ENCODE measurements at places on chromosomes 13 and 19.
A peak's percentile ranks its signal among the peaks of the same experiment; 100 is the strongest.

- peaks cover 46% of the 10 kb centered on the region for H3K4me1 ChIP-seq
- H3K27me3 ChIP-seq, result no peaks in the 10 kb centered on the region
- peak overlapping the region; percentile 98 for H3K4me3 ChIP-seq
- H3K36me3 ChIP-seq, result peaks cover 23% of the 10 kb centered on the region
- H3K27ac ChIP-seq, result peak overlapping the region; percentile 100
- DNase-seq, result no peak
These were observed 2.2 kb upstream of the PLEKHG2 start for GRCh38 chr19:39410017-39410830.

- H3K36me3 ChIP-seq, result peaks cover 13% of the 10 kb centered on the region
- no peak for DNase-seq
- peaks cover 22% of the 10 kb centered on the region for H3K4me1 ChIP-seq
- H3K27me3 ChIP-seq, result no peaks in the 10 kb centered on the region
These were observed 66.8 kb upstream of the RAP2A start for GRCh38 chr13:97367016-97367822.

DNA sequence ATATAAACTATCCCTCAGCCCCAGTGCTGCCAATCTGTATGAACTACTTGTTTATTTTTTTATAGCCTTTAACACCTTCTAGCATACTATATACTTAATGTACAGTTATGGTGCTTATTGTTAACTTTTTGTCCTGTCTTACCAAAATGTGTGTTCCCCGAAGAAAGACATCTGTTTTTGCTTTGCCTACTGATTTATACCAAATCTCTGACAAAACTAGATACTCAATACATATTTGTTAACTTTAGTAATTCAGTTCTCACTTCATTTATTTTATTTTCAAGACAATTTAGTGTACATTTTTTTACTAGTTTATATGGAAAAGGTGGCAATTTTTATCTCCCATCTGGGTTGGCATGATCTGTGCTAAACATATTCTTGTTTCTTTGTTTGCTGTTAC, 824.3 kb upstream of the ATXN8OS start:
- no peaks in the 10 kb centered on the region for H3K36me3 ChIP-seq
- H3K4me3 ChIP-seq, result no peak overlapping the region
- no peak overlapping the region for H3K27ac ChIP-seq
- DNase-seq, result no peak
- no peaks in the 10 kb centered on the region for H3K27me3 ChIP-seq
- no peaks in the 10 kb centered on the region for H3K4me1 ChIP-seq

- H3K27ac ChIP-seq, result no peak overlapping the region
- no peak overlapping the region for H3K4me3 ChIP-seq
- DNase-seq, result no peak
- no peaks in the 10 kb centered on the region for H3K27me3 ChIP-seq
- H3K36me3 ChIP-seq, result no peaks in the 10 kb centered on the region
These were observed 179.6 kb downstream of the EFNB2 start for GRCh38 chr13:106355866-106356265.

GRCh38 chr13:73754727-73755292, 379.4 kb downstream of the KLF12 start:
- no peak for DNase-seq
- H3K27ac ChIP-seq, result no peak overlapping the region
- no peaks in the 10 kb centered on the region for H3K4me1 ChIP-seq
- no peaks in the 10 kb centered on the region for H3K27me3 ChIP-seq

DNA sequence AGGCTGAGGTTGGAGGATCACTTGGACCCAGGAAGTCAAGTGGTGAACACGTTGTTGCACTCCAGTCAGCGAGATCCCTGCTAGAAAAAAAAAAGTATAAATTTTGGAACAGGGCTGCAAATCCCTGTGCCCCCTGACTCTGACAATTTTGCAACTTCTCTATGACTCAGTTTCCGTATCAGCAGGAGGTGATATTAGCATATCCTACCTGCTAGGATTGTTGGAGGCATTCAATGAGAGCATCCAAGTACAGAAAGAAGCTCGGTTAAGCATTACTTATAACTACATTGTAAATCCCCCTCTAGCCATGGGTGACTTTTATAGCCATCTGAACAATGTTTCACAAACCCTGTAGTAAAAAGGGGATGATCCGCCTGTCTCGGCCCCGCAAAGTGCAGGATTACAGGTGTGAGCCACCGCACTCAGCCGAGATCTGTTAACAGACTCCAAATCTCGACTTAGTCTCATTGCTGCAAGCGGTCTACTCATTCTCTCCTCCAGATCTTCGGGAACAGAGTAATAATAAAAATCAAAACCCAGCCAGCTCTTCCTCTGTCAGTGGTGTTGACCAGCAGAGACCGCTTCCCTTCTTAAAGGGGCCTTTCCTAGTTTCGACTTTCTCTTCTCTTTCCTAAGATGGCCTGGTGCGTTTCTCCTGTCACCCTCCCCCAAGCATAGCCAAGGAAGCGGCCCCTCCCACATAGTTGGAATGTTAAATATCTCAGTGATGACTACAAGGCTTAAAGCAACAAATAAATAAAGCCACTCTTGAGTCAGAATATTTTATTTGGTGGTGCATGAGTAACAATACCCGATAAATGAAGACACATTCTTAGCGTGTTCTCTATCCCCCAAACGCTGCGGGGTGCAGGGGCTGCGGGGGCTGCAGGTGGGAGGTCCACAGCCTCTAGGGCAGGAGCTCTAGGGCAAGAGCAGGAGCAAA, 10.3 kb upstream of the BICRA start:
- peak overlapping the region; percentile 77 for H3K27ac ChIP-seq
- no peaks in the 10 kb centered on the region for H3K27me3 ChIP-seq
- DNase-seq, result no peak
- H3K36me3 ChIP-seq, result no peaks in the 10 kb centered on the region
- peaks cover 25% of the 10 kb centered on the region for H3K4me1 ChIP-seq

All from vagina (tissue), 2 donors.